GM12878 (cell line): ENCODE measurements at places on chromosomes 4 and X.
A peak's percentile ranks its signal among the peaks of the same experiment; 100 is the strongest.

DNA sequence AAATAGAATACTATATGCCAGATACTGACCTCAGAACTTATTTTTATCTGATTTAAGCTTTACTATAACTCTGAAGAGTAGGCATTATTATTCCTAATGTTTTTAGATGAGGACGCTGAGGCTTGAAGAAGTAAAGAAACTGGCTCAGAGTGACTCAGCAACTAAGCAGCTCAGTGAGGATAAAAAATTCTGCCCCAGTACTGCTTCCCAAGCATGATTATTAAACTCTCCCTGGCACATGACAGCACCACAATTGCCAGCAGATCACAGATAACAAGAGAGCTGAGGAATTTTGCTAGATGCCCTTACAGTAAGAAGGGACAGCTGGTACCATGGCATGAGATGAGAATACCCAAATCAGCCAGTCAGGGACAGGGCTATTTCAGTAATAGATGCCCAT lies 219.4 kb downstream of the NKX6-1 start:
- DNase-seq, result no peak

DNA sequence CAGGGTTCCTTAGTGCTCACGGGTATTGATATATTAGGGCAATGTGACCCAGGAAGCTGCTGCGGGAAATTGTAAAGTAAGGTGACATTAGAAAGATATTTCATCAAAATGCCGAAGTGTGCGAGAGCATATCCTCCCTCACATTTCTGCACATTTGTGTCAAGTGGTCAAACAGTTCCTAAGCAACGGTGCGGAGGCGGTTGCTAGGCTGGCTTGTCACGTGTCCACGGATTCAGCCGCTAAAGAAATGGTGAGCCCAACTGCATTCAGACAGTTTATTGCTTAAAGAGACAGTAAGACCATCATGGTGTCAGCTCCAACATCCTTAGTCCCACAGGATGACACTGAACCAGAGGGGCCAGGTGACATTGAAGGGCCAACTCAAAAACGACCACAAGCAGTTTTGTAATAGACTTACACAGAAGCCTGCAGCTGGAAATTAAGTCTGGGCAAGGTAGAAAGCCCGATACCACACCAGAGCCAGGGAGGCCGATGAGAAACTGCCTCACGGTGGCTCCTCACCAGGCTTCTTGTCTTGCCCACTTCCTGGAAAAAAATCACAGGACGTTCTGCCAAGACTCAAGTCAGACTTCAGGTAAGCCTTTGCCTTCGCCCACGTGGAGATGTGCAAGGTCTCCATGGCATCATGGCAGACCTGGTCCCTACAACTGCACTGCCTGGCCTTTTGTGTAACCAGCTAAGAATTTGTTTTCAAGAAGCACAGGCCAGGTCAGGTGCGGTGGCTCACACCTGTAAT lies 50.4 kb downstream of the USP11 start:
- no peak for DNase-seq

DNA sequence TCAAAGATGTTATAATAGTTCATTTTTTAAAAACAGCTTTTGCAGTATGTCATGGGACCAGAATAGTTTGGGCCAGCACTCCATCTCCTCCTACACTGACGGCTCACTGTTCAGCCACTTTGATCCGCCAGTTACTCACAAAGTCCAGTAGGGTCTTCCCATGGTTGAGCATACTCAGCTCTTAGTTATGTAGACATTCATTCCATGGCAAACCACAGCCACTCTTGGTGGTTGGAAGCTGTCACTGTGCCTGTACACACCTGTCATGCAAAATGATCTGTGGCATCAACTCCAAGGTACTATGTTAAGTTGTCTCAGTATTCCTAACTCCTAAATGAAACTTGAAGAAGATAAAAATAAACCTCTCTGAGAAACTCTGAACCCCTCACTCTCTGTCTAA lies 127.2 kb downstream of the NR3C2 start:
- DNase-seq, result no peak

GRCh38 chr4:4226606-4227438 lies at the start of gene OTOP1:
Gene OTOP1 (minus strand): TSS chr4:4226929. CDS start chr4:4226864, 65 bp downstream.
- no peak for DNase-seq

DNA sequence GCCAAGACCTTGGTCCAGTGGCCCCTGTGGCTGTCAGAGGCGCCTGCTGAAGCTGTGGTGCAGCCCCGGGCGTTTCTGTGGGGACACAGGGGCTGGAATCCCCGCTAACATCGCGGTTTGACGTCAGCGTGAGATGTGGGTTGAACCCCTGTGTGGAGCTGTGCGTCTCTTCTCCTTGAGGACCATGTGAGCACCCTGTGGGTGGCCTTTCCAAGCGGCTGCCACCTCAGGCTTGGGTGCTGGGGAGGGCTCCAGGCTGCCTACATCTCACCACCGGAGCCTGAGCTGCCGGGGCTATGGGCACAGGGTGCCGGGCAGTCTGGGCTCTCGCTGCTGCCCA lies 27.7 kb downstream of the UVSSA start:
- DNase-seq, result no peak

DNA sequence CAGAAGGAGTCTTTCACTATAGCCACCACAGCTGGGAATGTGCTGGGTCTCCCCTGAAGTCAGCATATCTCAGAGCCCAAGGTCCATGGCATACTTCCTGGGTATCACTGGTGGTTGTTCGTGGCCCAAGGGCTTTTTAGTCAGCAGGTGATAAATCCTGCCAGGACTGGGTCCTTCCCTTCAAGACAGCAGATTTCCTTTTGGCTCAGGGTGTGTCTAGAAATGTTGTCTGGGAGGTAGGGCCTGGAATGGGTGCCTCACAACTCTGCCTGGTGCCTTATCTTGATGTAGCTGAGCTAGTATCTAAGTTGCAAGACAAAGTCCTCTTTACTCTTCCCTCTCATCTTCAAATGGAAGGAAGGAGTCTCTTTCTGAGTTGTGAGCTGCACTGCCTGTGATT lies 102.4 kb upstream of the TMLHE start:
- no peak for DNase-seq

DNA sequence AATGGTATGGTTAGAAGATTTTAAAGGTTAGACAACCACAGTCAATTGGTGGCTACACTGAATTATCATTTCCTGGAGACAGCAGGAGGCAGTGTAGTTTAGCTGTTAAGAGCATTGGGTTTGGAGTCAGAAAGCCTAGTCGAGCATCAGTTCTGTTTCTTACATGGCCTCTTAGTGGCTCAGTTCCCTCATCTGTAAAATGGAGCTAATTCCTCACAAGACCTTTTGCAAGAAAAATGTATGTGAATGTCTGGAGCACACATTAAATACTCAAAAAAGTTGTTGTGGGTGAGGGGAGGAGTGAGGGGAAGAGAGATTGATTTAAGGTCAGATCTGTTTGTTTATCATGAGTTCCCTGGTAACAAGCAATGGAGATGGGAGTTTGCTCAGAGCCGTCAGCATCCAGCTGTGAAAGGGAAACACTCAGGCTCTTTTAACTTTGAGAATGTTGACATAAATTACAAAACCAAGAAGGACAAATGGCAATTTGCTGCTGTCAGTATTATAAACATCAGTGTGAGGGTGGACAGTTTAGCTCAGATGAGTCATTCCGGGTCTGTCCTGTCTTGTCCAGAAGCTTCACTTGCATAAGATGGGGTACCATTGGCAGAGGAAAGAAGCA lies 98.2 kb upstream of the PGRMC2 start:
- DNase-seq, result no peak

DNA sequence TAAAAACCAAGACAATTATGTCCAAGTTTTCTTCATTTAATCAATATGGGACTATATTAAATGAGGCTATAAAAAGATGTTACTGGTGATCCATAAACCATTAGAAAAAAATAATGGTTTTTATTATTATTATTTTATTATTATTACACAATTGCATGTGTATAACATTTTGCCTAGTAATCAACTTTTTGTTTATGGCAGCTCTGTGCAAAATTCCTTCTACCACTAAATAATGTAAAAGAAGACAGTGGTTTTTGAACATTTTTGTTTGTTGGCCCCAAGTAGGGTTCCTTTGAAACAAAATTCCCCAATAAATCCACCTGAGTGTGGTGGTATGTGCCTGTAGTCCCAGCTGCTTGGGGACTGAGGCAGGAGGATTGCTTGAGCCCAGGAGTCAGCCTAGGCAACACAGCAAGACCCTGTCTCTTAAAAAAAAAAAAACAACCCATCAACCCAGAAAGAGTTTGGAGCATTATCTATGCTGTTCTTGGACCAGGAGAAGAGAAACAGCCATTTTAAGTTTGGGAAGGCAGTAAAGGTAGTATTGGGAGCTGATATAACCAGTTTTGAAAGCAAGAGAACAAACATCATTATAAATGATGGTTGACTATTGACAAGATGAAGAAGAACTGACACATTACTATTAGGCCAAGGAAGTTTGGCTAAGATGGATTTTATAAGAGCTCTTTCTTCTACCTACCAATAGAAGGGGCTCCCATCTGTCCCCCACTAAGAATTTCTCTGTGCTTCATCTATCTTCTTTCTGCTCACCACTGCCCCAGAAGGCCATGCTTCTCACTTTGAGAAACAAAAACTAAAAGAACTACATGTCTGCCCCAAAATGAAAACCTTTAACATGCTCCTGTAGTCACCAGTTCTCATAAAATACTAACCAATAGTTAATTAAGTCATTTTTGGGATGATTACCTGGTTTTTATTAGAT lies 2.2 kb downstream of the TMEM156 start:
- DNase-seq, result peak; percentile 40

DNA sequence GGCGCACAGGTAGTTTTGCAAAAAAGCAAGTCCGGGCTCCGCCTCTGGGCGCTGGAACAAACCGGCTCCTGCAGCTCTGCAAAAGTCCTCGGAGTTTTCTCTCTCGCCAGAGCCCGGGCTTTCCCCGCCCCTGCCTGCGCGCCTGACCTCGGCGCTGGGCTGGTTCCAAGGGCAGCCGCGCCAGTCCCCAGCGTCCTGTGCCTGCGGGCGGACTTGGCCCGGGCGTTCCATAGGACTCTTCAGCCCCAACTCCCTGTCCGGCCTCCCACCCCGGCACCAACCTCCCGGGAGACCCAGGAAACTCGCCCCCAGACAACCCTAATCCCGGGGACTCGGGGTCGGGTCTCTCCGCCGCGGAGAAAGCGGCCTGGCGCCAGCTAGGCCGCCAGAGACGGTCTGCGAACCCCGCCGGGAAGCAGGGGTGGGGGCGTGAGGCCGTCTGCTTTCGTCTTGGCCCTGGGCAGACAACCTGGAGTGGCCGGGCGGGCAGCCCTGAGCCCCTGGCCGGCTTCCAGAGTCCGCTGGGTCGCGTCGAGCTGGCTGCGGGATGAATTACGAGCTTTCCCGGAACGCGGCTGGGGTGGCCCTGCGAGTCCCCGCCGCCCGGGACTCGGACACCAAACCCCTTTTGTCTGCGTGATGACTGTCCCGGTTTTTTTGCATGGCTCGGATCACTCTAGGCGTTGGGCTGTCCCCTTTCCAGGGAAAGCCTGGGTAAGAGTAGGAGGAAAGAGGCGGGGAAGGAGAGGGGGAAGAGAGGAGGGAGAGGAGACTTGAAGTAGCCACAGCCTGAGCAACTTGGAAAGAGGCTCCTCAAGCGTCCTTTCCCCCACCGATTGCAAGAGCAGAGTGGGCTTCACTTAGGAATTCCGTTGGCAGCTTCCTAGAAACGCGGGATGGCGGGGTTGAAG lies 916 bp downstream of the MXRA5 start:
- no peak for DNase-seq

DNA sequence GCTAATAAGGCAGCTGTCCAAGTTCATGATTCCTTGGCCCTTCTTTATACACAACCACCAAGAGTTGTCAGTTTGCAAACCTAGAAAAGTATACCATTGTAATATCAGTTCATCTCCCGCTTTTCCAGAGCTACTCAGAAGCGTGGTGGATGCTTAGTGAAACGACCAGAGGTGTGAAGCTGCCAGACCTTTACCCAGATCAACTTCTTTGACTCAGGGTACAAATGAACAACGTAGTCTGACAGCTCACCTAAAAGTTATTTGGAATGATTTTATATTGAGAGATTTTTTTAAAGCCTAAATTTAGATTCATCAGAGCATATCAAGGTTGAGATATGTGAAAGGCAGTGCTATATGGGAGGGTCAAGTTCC lies 169.7 kb downstream of the CBR4 start:
- DNase-seq, result no peak

- DNase-seq, result no peak
Measured at GRCh38 chrX:3516051-3516541, 169.6 kb upstream of the MXRA5 start.

DNA sequence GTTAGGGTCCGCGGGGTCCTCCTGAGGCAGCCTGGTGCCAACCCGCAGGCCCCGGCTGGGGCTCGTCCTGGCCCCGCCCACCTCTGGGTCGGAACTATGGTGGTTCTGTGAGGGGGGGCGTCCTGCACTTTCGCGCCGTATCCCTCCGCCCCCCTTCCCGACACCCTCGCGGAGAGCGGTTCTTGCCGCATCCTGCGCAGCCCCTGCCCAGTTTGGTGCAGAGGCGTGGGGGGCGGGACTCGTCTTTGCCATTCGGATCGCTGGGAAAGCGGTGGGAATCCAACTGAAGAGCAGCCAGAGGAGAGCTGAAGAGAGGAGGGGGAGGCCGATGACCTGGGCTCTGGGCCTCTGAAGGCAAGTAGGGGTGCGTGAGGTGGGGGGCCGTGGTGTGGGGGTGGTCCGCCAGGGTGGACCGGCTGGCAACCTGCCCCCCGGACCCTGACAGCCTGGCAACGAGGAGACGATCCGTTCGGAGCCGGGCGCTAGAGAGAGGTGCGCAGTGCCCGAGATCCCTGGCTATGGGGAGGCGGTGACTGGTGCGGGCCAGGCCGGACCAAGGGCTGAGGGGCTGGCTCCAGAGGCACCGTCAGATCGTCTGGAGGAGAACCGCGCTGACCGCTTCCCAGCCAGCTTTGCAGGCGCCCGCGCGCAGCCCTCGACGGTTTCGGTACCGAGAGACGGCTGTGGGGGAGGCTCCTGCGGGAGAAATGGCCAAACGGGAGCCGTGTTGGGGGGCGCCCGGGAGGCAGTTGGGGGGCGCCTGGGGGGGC lies at the start of gene GPRASP1:
TSS of gene GPRASP1 (plus strand) at position 242 of the 770 bp plus-strand sequence. CDS start 2,431 bp downstream, outside the sequence.
- DNase-seq, result no peak

- no peak for DNase-seq
Measured at GRCh38 chr4:135281230-135281629, 1079.6 kb upstream of the PABPC4L start.

DNA sequence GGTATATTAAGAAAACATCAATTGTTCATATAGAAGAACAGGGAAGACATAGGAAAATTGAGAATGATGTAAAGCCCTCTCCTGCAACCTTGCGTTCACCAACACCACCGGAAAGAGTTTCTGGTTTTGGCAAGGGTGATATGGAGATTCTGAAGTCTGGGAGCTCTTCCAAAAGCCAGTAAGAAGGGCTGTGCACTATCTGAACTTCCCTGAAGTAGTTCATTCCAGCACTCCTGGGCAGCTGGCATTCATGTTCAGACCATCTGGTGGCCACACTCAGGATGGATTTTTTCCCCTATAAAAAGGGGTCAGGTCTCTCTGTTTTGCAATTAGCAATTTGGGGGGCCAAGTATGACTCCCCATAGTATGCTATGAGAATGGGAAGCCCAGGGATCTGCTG lies 15.4 kb upstream of the TLR2 start:
- no peak for DNase-seq

DNA sequence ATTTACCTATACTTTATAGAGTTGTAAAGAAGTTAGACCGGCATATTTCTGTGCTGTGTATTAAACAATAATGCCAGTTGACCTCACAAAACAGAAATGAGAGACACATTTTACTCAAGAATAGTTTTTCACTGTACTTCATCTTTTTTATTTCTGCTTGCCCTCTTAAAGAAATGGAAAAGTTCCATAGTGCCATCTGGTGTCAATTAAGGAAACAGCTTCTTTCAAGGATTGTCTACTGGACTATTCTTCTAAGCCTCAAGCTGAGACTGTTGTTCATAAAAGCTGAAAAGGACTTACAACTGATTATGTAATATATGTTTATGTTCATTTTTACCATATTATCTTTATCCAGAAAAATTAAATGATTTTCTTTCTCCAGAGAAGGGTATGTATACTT lies 1523.7 kb downstream of the ARAP2 start:
- no peak for DNase-seq
